ENCODE measurements at places on chromosomes 1 and 21.

DNA sequence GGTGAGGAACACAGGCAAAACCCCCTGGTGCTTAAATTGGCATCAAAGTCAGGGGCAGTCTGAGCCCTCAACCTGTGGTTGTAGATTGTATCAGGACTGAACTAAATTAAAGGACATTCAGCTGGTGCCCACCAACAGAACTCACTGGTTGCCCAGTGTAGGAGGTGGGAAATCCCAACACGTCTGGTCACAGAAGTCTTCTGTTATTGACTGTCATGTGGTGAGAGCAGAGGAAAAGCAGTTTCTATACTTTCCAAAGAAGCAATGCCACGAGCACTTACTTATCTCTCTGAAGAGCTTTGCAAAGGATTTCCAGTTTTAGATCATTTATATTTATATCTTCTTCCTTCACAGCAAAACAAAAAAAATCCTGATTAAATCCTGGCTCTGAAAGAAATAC lies 15.0 kb upstream of the ACTA1 start:
- no peak for DNase-seq

- no peak for DNase-seq
Observed at GRCh38 chr1:93317207-93317606, 28.5 kb upstream of the DR1 start.

DNA sequence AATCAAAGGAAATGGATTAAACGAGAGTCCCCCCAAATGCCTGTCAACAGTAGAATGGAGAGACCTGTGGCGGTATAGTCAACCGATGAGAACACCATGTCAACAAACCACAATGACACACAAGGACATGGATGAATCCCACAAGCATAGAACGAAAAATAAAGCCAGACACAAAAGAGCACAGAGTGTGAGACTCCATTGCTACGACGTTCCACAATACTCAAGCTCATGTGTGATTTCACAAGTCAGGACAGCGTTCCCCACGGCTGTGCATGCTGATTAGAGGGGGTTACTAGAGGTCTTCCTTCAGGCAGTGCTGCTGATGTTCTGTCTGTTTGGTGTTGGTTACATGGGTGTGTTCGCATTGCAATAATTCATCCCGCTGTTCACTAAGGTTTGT lies 5.8 kb upstream of the PLA2G2D start:
- DNase-seq = no peak

- no peak for DNase-seq
Observed at GRCh38 chr1:236287757-236288619, 6.2 kb upstream of the ERO1B start.

- DNase-seq = no peak
Observed at GRCh38 chr21:14889080-14889810, 175.6 kb downstream of the NRIP1 start.

- no peak for DNase-seq
Observed at GRCh38 chr1:24364975-24365678, 46.0 kb downstream of the GRHL3 start.

DNA sequence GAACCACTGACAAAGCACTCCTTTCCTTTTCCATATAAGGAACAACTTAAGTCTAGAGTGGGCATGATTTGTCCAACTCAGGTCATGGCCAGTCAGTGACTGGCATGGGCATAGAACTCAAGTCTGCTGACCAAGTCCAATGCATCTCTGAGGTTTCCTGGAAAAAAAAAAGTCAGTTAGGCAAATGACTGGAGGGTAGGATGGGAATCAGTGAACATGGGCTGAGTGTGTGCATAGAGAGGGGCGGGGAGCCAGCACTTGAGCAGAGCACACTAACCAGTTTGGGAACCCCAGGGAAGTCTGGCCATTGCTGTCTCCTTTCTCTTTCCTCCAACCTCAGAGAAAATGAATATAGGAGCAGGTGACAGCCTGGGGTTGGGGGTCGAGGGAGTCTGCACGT lies 53.6 kb upstream of the FMOD start:
- no peak for DNase-seq

- DNase-seq = no peak
Observed at GRCh38 chr1:12405325-12406210, 175.7 kb downstream of the VPS13D start.

GRCh38 chr1:93275634-93276295 lies 69.9 kb upstream of the DR1 start:
- DNase-seq = no peak

DNA sequence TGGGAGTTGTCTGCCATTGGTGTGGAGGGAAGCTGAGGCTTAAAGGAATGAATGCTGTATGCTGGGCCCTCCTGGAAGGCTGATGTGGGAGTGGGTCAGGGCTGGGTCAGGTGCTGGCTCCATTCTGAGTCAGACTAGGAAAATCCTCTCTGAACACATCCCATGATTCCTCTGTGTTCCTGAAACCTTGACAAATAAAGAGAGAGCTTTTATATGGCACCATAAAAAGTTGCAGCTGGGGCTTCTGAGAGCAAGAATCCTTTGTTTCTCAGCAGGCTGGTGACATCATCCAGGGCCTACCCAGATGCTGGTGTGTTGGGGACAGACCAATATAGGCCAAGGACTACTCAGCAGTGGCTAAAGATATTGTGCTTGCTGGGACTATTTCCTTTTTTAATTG lies 27.8 kb upstream of the NFASC start:
- DNase-seq = no peak

DNA sequence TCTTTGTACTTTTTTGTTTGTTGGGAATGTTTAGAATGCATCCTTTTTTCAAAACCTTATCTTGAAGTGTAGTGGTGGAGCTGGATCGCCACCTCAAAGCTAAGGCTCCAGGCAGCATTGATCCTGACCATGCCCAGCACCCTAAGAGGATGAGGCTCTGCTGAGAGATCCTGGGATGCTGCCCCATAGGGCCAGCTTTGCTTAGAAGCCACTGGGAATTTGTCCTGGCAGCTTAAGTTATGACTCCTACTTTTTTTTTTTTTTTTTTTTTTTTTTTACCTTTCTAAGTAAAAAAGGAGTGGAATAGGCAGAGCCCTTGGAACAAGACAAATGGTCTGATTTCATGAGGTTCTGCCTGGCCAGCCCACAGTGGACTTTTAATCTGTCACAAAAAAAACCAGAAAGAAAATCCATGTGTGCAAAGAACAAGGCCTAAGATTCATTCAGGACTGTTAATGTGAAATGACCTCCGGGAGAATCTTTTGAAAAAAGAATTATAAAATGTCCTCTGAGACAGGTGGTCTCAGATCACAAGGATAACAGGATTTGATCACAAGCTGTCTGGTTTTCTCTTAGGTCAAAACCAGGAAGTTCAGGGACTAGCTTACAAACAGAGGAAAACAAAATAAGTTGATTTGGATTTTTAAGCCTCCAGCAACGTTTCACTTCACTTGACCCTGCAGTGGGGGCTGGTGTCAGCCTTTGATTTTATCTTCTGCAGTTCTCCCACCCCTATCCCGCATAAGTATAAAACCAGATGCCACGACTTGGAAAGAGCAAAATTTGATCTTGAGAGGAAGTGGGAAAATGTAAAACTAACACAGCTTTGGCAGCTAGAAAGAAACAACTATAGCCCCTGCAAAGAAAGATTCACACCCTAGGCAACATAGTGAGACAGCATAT lies 25.9 kb upstream of the RAP1A start:
- DNase-seq = no peak

- DNase-seq = no peak
Observed at GRCh38 chr1:172411791-172412338, 8.6 kb upstream of the C1orf105 start.
